Skin of body (tissue), 3 donors: ENCODE measurements at places on chromosomes 3 and 15.

GRCh38 chr3:171778493-171778892, 31.8 kb downstream of the PLD1 start:
- DNase-seq, result no peak

DNA sequence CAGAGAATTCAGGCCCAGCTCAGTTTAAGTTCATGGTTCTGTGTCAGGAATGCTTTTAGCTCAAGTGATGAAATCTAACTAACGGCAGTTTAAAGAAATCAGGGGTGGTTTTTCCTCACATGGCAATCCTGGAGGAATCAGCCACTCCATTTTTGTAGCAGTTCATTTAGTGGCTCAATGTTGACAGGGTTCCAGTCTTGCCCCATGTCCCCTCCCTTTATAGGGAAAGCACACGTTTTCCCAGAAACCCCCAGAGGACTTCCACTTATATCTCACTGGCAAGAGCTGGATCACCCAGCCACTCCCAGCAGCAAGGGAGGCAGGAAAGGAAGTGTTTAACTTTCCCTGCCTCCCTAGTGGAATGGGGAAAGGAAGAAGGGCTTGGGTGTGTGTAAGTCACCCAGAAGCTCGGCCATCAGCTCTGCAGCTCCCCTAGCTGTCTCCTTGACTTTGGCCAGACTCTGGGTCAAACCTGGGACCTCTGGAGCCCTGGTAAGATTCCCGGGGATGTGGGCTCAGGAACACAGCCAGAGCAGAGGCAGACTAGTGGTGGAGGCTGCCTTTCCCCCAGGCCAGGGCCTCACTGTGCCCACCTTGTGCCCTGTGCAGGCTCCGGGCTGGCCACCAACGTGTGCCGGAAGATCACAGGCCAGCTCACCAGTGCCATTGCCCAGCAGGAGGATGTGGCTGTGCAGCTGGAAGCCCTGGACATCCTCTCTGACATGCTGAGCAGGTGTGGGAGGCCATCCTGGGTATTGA, 11.3 kb downstream of the CAND2 start:
- no peak for DNase-seq

- no peak for DNase-seq
These were observed 55.6 kb downstream of the CCR3 start for GRCh38 chr3:46297658-46298423.

DNA sequence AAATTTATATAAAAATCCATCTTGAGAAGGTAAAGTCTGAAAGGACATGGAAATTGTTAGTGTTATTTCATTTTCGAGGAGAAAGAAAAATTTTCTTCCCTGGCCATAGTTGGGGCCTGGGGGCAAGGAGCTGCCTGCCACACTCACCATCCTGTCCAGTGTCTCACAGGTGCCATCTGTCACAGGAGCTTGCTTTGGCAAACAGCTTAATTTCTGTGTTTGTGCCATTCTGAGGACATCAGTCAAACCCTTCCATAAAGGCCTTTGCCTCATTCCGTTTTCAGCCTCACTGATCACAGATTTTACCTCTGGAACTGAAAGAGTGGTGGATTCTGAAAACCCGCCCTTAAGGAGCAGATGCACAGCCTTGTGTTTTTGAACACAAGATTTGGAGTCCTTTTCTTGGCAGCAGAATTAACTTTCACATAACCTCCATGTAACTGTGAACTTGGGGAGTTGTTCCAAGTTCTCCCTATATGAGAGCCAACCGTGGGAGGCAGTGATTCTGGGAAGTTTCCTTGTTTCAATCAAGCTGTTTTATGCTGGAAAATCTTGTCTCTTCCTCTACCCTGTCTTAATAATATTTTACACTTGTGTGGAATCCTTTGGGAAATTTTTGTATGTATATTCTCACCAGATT, 254.7 kb downstream of the CACNA2D3 start:
- DNase-seq, result peak; percentile 39

GRCh38 chr15:38085114-38085513, 150.7 kb downstream of the TMCO5A start:
- no peak for DNase-seq

GRCh38 chr3:43013743-43014155, 34.6 kb downstream of the GASK1A start:
- no peak for DNase-seq

GRCh38 chr3:52070724-52071621, 14.6 kb upstream of the DUSP7 start:
- no peak for DNase-seq

- DNase-seq, result no peak
These were observed 182.4 kb upstream of the DPH6 start for GRCh38 chr15:35728219-35728940.

DNA sequence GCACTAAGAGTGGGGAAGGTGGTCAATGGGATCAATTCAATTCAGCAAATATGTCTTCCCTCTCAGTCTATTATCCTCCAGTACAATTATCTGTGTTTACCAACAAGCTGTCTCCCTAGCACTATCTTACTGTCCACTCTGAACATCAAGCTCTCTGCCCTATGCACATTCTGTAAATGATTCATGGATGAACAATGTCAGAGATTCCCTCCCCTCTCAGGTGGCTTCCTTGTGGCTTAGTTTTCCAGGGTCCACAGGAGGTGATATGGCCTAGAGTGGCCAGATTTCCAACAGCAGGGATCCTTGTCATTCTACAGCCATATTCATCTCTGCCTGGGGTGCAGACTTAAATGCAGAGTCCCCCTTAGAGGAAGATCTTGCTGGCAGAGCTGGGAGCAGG, 225.1 kb downstream of the UACA start:
- DNase-seq, result no peak

- peak; percentile 50 for DNase-seq
These were observed 37.3 kb downstream of the LMCD1 start for GRCh38 chr3:8538913-8539312.

DNA sequence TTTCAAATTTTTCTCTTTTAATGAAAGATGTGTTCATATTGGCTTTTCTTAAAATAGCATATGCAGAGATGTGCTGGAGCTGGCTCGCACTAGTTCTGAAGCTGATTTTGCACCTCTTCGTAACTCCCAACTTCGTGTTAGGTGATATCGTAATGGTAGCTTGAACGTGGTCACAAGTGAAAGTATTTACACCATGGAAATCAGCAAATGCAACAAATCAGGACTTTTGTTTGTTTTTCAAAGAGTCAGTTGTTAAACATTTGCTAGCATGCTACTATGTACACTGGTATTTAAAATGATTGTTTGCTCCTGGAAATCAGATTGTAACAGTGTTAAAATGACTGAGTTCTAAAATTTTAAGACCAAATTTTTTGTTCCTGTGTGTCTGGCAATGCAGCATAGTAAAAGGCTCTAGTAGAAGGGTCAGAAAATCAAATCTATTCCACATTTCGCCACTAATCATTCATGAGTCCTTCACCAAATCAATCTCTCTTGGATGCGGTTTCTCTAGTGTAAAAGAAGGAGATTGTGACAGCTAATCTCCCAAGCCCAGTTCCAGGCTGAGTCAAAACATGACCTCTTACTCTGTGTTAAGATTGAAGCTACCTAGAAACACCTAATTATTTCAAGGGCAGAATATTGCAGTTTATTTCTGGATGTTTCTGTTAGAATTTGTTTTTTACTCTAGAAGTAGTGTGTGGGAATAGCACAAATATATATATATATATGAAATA, 34.3 kb upstream of the CMC1 start:
- no peak for DNase-seq

- DNase-seq, result no peak
These were observed 154.9 kb downstream of the LEKR1 start for GRCh38 chr3:156981005-156981404.

GRCh38 chr3:94225148-94225865, 162.4 kb downstream of the NSUN3 start:
- no peak for DNase-seq

- DNase-seq, result no peak
These were observed 13.7 kb downstream of the C3orf62 start for GRCh38 chr3:49263159-49263889.

DNA sequence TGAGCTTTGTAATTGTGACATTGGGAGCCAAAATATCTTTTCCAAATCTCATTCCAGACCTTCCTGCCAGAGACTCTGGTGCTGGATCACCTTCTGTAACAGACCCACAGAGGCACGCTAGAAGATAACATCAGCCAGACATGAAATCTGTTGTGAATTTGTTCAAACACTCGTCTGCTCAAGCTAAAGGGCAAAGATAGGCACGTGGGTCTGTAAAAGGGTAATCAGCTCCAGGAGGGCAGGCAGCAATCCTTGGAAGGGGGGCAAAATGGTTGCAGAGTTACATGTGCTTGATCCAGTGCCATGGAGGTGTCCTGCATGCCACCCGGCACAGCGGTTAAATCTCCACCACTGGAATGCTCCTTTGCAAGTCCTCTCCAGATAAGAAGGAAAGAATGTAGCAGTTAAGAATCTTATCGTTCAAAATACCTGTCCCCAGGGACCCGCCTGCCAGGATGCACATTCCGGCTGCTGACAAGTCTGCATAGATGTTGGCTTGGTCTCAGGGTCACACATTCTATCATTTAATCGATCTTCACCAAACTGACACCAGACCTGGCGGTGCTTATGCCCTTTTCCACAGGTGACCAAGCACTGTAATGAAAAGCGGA, 74.8 kb downstream of the ADAMTS9 start:
- DNase-seq, result no peak

DNA sequence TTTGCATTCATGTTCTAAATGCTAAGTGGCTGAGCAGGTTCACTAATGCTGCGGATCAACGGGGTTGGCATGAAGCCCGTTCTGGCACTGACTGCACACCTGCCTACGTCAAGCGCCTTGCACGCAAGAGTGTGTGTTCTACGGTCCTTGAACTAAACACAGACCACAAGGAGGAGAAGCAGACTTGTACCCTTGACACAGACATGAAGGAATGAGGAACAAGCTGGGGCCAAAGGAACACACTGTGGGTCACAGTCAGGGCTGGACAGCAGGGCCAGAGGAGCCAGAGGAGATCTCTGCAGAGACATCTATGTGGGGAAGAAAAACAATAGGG, 48.0 kb upstream of the LDHAL6B start:
- DNase-seq, result no peak

GRCh38 chr3:9249273-9250192, at the start of gene SRGAP3:
SRGAP3 (minus strand) TSS chr3:9249646; CDS start chr3:9248951, 695 bp downstream.
- DNase-seq, result peak; percentile 95

DNA sequence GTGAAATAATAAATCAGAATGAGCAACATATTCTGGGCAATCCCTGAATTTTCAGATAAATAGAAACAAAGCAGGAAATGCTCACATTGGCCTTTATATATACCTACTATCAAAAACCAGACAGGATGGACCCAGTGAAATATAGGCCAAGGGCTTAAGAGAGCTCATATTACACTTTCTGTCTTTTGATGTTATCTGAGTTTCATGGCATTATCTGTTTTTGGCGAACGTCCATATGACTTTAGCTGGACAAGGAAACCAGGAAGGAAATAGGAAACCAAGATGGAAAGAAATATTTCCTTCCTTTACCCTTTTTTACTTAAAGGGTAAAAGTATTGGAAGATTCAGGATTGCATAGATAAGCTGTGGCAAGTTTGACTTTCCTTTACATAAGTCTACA, 274.8 kb downstream of the THSD4 start:
- no peak for DNase-seq

DNA sequence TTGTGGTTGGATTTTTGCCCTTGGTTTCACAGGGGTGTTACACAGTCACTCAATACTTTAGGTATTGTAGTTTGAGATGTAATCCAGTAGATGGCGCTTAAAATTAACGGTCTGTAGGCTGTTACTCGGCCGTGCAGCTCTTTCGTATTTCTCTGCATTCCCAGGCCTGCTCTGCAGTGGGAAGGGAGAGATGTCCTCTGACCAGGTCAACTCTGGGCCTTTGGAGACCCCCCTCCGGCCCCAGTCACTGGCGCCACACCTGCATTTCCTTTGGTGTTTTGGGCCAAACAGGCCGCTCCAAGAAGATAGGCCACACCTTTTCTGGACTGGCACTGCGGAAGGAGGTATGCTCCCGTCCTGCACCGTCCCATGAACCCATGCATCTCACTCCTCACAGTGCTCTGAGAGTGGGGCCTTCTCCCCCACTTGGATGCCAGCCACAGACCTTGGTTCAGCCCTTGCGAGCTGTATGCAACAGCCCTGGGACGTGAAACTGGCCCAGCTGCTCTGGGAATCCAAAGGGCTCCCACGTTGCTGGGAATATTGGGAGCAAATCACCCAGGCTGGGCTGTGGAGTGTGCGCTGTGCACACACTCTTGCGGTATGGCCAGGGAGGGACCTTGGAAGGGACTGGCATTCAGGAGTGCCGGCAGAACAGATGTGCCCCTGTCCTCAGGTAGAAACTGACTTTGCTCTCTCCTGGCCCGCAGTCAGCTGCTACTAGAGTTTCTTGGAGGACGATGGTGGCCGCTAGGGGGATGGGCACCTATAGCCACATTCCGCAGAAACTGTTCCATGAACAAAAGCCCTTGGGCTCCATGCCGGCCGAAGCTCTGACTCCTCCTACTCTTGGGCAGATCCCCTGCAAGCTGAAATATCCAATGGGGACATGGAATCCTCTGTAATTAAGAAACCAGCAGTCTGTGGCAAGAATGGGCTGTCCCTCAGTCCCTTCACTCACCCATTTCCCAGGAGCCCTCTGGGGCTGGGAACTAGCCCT, 410.5 kb upstream of the CADM2 start:
- DNase-seq, result no peak

- DNase-seq, result no peak
These were observed 238.9 kb downstream of the SUCLG2 start for GRCh38 chr3:67415511-67415910.

GRCh38 chr3:6189384-6189783, 671.5 kb upstream of the GRM7 start:
- no peak for DNase-seq

DNA sequence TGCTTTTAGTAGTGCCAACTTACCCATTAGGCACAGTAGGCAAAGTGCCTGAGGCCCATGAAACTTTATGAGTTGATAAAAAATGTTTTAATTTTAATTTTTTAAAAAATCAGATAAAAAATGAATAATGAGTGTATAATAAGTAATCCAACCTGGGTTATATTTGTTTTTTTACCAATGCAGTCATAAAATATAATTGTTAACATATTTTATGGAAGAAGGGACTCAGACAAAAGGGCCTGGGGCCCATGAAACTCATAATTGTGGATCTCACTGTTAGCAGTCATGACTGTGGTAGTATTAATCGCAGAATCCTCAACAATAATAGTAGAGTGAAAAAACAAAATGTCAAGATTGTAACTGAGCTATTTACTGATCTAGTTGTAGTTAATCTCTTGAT, 16.8 kb upstream of the TNFSF10 start:
- DNase-seq, result no peak

- no peak for DNase-seq
These were observed 44.4 kb upstream of the GALNT15 start for GRCh38 chr3:16130066-16130465.

GRCh38 chr3:125118600-125118999, 62.8 kb upstream of the HEG1 start:
- DNase-seq, result no peak

DNA sequence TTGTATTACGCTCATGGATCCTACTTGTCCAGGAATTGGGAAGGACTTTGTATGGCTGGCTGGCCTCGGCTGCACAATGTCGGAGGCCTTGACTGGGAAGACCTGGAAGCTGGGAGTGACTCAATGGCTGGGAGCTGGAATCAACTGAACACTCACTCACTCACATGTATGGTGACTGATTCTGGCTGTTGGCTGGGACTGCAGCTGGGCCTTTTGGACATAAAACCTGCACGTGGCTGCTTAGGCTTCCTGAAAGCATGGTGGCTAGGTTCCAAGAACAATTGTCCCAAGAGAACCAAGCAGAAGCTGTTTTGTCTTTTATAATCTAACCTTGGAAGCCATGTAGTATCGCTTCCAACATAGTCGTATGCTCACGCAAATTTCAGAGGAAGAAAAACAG, 38.0 kb upstream of the CMTM8 start:
- peak; percentile 57 for DNase-seq

- DNase-seq, result no peak
These were observed 49.4 kb downstream of the CPN2 start for GRCh38 chr3:194301730-194302129.
